Testis (tissue), 5 donors: ENCODE measurements at places on chromosomes 13 and 19. TPM values are rescaled to one million over a fixed set of nuclear protein-coding genes. Genes with fewer than 3 reads are reported as not detected.

DNA sequence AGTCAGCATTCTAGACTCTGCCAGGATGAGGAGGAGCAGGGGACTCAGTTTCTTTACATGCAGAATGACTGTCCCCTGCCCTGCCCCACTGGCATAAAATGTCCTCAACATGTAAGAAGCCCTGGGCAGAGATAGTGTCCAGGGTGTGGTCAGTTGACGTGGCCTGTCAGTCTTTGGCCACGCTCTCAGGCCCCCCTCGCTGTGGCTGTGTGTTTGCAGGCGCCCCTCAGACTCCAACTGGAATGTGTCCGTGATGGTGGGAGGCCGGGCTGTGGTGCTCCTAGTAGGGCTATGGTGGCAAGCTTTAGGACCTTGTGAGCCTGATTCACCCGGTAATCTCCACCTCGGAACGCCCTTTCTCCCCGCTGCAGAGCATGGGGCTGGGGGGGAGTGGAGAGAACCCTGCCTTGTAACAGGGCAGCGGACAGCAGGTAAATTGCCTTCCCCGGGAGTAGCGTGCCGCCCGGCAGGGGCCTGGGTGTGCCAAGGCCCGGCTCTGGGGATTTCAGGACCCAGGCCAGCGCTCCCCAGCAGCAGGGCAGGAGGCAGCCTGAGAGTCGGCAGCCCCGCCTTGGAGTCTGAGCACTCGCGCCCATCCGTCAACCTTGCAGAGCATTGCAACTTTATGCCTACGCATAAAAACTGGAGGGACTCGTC, 62.3 kb downstream of the CHST8 start:
- no peaks in the 10 kb centered on the region for H3K4me1 ChIP-seq
- peak; percentile 57 for DNase-seq
- no peak overlapping the region for H3K4me3 ChIP-seq
- no peaks in the 10 kb centered on the region for H3K27me3 ChIP-seq
- no peaks in the 10 kb centered on the region for H3K36me3 ChIP-seq

- no peak overlapping the region for H3K27ac ChIP-seq
- no peaks in the 10 kb centered on the region for H3K27me3 ChIP-seq
- H3K4me3 ChIP-seq = no peak overlapping the region
- peaks cover 4% of the 10 kb centered on the region for H3K4me1 ChIP-seq
- no peaks in the 10 kb centered on the region for H3K36me3 ChIP-seq
Observed at GRCh38 chr13:102309110-102309509, 92.7 kb downstream of the FGF14 start.

- H3K4me1 ChIP-seq = no peaks in the 10 kb centered on the region
- no peak overlapping the region for H3K4me3 ChIP-seq
- no peaks in the 10 kb centered on the region for H3K36me3 ChIP-seq
- H3K27ac ChIP-seq = no peak overlapping the region
- DNase-seq = no peak
- H3K27me3 ChIP-seq = no peaks in the 10 kb centered on the region
Observed at GRCh38 chr19:35822579-35822978, 9.9 kb upstream of the PRODH2 start.

TNFAIP8L1 gene
- polyA plus RNA-seq = 13.4 TPM

NCR1 gene
- 0.44 TPM for polyA plus RNA-seq

C1QTNF9B gene
- 2.2 TPM for polyA plus RNA-seq

MBD3L2B gene
- not detected for polyA plus RNA-seq

SIPA1L3 gene
- polyA plus RNA-seq = 21.1 TPM

FDX2 gene
- polyA plus RNA-seq = 26.8 TPM
